ENCODE measurements at places on chromosomes 1 and 21.

DNA sequence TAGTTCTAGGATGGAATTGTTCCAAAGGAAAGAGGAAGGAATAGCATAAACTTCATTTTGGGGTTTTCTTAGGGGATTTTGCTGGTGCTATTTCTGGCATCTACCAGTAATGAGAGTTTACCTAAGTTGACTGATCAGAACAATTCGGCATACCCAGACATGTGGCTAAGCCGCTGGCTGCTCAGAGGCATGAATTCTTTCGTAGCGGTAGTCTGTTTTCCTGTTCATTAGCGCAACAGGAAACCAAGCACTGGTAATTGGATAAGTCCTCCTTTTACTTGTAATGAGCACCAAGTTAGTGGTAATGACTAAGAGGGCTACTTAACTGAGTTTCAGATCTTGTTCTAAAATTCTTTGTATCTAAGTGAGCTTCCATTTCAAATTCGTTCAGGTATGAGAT is 38.6 kb downstream of the C21orf91 start:
- DNase-seq, result peak; percentile 35

DNA sequence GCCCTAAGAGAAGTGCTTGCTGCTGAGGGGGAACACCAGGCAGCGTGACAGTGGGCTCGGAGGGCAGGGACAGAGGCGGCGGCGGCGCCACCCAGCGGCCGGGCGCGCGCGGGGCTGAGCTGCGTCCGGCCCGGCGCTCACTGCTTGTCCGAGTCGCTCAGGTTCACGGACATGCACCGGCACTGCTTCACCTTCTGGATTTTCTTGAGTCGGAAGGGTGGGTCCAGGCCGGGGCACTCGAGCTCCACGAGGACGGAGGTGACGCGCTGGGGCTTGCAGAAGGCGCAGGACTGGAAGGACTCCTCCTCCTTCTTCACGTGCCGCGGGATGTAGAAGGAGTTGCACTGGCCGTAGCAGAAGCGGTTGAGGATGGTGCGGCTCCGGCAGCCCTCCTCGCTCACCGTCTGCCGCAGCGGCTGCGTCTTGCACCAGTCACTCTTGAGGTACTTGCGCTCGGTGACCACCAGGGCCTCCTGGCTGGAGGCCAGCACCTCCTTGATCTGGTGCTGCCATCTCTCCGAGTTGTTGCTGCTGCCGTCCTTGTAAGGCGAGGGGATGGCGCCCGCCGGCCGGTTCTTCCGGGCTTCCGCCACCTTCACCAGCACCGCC is 119.0 kb downstream of the GREM2 start:
- DNase-seq, result no peak

DNA sequence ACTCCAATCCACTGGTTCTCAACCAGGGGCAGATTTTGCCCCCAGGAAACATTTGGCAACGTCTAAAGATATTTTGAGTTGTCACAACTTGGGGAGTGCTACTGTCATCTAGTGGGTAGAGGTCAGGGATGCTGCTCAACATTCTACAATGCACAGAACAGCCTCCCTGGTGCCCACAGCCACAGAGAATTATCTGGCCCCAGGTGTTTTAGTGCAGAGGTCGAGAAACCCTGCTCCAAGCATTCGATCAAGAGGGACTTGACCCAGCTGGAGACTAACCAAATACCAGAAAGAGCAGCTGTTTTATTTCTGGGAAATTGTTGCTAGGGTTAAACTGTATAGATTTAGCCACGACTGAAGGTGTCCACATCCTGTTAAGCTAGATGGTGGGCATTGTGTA is 19.2 kb downstream of the CD247 start:
- DNase-seq, result no peak

DNA sequence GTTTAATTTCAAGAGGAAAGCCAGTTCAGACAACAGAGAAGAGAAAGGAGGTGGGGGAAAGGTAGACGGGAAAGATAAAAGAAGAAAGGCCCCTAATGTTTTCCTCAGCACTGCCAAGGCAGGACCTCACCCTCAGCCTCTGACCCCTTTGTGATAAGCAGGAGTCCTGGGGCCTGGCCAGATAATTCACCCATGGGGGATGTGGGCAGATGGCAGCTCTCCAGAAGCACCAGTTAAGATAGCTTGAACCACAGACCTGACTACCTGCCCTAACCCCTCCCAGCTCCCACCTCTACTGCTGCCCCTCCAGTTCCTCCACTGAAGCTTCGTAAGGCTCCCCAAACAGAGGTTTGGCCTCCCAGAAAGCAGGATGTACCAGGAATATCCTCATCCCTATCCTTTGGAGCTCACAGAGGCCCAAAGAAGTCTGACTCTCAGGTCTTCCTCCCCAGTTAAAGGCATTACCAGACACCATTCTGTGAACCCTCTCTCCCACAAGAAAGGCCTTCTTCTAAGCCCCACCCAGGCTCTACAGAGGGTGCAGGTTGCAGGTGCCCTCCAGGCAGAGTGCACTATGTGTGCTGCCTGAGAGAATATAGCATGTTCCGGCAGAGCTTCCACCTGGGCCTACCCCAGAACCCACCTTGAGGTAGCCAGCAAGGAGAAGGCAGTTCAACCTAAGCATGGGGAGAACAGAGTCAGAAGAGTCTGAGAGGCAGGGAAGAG is 9.2 kb upstream of the SNAPIN start:
- DNase-seq, result no peak

GRCh38 chr1:187911820-187912219 is 1083.1 kb downstream of the PLA2G4A start:
- DNase-seq, result no peak
